Astrocyte (in vitro differentiated cells and primary cell): ENCODE measurements at places on chromosomes 16 and 17. TPM values are rescaled to one million over a fixed set of nuclear protein-coding genes. Genes with fewer than 3 reads are reported as not detected.

The SULT1A2 gene
- not detected in 2 replicates for total RNA-seq

- no peaks in the 10 kb centered on the region for H3K36me3 ChIP-seq
- peak overlapping the region; percentile 65 for H3K27ac ChIP-seq
- no peak overlapping the region for H3K4me3 ChIP-seq
- H3K27me3 ChIP-seq = no peaks in the 10 kb centered on the region
- peak; percentile 92 for DNase-seq
- peaks cover 20% of the 10 kb centered on the region for H3K4me1 ChIP-seq
These were observed 47.8 kb upstream of the HAS3 start for GRCh38 chr16:69057400-69058378.

DNA sequence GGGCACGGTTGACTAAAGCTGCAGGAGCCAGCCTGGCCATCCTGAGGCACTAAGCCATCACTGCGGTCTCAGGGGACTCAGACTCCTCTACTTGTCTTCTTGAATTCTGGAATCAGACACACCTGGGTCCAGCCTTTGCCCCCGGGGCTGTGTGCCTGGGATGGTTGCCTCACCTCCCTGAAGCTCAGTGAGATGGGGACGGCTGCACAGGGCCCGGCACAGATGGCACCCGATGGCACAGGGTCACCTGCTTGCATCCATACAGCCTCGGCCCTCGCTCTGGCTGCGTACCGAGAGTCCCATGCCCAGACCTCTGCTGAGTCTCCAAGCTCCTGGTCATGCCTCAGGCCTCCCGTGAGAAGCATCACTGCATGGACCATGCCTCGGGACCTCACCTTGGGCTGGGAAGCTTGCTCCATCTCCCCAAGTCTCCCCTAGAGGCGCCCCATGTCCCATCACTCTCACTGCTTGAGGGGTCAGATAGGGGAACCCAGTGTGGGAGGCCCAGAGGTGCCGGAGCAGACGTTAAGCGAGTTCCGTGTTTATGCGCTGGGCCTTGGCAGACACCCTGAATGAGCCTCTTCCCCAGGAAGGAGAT is 316.3 kb downstream of the SEC14L1 start:
- peaks cover 66% of the 10 kb centered on the region for H3K4me1 ChIP-seq
- H3K36me3 ChIP-seq = no peaks in the 10 kb centered on the region
- H3K27ac ChIP-seq = peak overlapping the region; percentile 88
- no peak for DNase-seq
- H3K4me3 ChIP-seq = no peak overlapping the region

GRCh38 chr16:89697161-89697615 is 4.3 kb downstream of the SPATA2L start:
- H3K27ac ChIP-seq = no peak overlapping the region
- H3K27me3 ChIP-seq = no peaks in the 10 kb centered on the region
- DNase-seq = no peak

GRCh38 chr16:48961546-48961945 is 320.1 kb downstream of the CBLN1 start:
- H3K27me3 ChIP-seq = no peaks in the 10 kb centered on the region
- no peaks in the 10 kb centered on the region for H3K36me3 ChIP-seq
- no peak overlapping the region for H3K27ac ChIP-seq

DNA sequence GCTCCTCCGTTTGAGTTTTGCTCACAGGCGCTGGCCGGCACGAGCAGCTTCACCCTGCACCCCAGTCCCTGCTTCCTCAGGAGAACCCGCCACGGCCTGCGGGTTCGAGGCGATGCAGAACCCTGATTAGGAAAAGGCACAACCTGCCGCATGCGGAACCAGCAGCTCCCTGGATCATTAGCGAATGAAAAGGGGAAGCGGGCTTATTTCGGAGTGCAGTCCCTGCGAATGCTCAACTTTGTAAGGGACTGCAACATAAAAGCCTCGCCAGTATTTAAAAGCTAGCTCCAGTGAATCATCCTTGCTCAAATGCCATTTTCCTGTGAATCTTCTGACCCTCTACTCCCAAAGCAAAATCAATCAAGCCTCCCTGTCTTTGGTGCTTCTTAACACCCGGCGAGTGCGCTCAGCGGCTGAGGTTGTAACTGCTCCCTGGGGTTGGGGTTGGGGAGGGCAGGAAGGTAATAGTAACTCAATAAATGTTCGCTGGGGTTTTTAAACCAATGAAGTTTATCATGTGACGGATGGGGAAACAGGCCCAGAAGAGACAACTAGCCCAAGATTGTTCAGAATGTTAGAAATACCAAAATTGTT is 678 bp upstream of the AKAP10 start:
- peaks cover 6% of the 10 kb centered on the region for H3K36me3 ChIP-seq
- peak overlapping the region; percentile 73 for H3K27ac ChIP-seq
- peaks cover 10% of the 10 kb centered on the region for H3K4me1 ChIP-seq
- DNase-seq = peak; percentile 8
- no peaks in the 10 kb centered on the region for H3K27me3 ChIP-seq

The SEPTIN1 gene
- 0.48 and 0.96 TPM in 2 replicates for total RNA-seq

- H3K27me3 ChIP-seq = no peaks in the 10 kb centered on the region
- no peak overlapping the region for H3K27ac ChIP-seq
- no peak for DNase-seq
- no peak overlapping the region for H3K4me3 ChIP-seq
- peaks cover under 1% of the 10 kb centered on the region for H3K36me3 ChIP-seq
These were observed 26.4 kb downstream of the LDAF1 start for GRCh38 chr16:21184834-21185233.

The CNEP1R1 gene
- total RNA-seq = 31.1 and 32.1 TPM in 2 replicates

- H3K36me3 ChIP-seq = no peaks in the 10 kb centered on the region
- no peak overlapping the region for H3K4me3 ChIP-seq
- no peak overlapping the region for H3K27ac ChIP-seq
- H3K4me1 ChIP-seq = peaks cover 4% of the 10 kb centered on the region
- peak; percentile 32 for DNase-seq
These were observed 12.5 kb upstream of the RHBDL3 start for GRCh38 chr17:32253117-32253611.

- H3K36me3 ChIP-seq = no peaks in the 10 kb centered on the region
- H3K27me3 ChIP-seq = peaks cover 3% of the 10 kb centered on the region
These were observed 11.6 kb upstream of the GRB2 start for GRCh38 chr17:75417054-75417580.

- H3K27ac ChIP-seq = no peak overlapping the region
- H3K4me1 ChIP-seq = peaks cover 6% of the 10 kb centered on the region
- DNase-seq = no peak
- H3K36me3 ChIP-seq = peaks cover 3% of the 10 kb centered on the region
- no peak overlapping the region for H3K4me3 ChIP-seq
These were observed 17.3 kb upstream of the HEXD start for GRCh38 chr17:82400830-82401229.

DNA sequence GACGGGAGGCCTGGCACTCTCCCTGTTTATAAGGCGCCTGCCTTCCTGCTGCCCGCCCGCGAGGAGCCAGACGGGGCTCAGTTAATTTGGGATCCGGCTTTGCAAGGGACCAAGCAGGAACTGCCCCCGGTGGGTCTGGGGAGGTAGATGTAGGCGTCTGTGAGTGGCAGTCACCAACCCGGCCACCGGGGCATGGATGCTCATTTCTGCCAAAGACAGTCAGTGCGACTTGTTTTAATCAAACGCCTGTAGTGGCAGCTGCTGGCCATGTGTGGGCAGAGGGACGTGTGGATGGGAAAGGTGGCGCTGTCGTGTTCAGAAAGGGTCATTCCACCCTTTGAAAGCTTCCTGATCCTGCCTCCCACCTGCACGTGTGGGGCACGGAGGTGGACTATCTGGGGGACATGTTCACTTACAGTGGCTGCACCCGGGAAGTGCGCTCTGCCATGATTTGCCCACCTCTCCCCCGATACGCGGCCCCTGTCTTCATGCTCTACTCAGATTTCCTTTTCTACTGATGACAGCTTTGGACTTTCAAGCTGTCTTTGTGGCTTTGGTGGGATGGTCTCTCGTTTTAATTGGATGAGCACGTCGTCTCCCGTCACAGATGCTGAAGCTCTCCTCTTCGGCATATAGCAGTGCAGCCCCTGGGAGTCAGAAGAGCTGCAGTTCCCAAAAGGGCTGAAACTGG is 60.3 kb upstream of the CIBAR2 start:
- no peaks in the 10 kb centered on the region for H3K27me3 ChIP-seq
- DNase-seq = no peak

- no peak overlapping the region for H3K4me3 ChIP-seq
- no peaks in the 10 kb centered on the region for H3K36me3 ChIP-seq
- H3K4me1 ChIP-seq = no peaks in the 10 kb centered on the region
- no peaks in the 10 kb centered on the region for H3K27me3 ChIP-seq
- H3K27ac ChIP-seq = no peak overlapping the region
These were observed 83.9 kb downstream of the YPEL2 start for GRCh38 chr17:59415397-59415796.

The TMEM235 gene
- total RNA-seq = not detected in 2 replicates

The CD300LD gene
- not detected in 2 replicates for total RNA-seq

The SDR42E1 gene
- not detected in 2 replicates for total RNA-seq

GRCh38 chr17:34672176-34672785 is 92.9 kb downstream of the TMEM132E start:
- no peaks in the 10 kb centered on the region for H3K27me3 ChIP-seq
- no peaks in the 10 kb centered on the region for H3K4me1 ChIP-seq
- H3K27ac ChIP-seq = no peak overlapping the region
- H3K36me3 ChIP-seq = no peaks in the 10 kb centered on the region
- H3K4me3 ChIP-seq = no peak overlapping the region

- peaks cover 6% of the 10 kb centered on the region for H3K4me1 ChIP-seq
- DNase-seq = no peak
These were observed 39.2 kb upstream of the SLC12A3 start for GRCh38 chr16:56825826-56826225.

DNA sequence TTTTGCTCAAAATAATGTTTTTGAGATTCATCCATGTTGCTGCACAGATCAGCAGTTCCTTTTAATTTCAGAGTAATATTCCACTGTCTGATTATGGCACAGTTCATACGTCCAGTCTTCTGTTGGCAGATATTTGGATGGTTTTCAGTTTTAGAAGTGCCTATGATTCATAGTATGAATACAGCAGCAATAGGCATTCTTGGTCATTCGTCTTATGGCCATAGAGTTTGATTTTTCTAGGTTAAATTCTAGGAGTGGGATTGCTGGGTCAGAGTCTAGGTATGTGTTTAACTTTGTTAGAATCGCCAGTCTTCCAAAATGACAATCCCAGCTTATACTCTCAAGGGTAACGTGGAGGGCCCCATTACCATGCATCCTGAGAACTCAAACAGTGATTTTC is 11.5 kb upstream of the IL34 start:
- DNase-seq = peak; percentile 73

The SCGB1C2 gene
- total RNA-seq = not detected in 2 replicates

DNA sequence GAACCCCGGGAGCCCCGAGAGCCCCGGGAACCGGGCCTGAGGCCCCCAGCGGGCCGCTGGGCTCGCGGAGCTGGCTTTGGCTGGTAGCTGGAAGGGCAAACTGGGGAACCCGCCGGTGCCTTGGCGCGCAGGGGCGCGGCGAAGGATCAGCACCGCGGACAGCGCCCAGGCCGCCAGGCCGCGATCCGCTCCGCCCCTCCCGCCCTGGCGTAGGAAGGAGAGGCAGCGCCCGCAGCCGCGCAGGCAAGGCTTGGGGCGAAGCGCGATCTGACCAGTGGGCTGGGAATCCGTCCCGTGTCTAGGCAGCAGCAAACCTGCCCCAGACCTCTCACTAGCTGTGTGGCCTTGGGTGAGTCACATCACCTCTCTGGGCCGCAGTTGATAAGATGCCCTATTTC is 331 bp upstream of the CCDC92B start:
- H3K4me1 ChIP-seq = no peaks in the 10 kb centered on the region
- H3K36me3 ChIP-seq = no peaks in the 10 kb centered on the region
- no peak overlapping the region for H3K27ac ChIP-seq
- H3K4me3 ChIP-seq = no peak overlapping the region

The MT1G gene
- 0.87 TPM in 1 of 2 replicates, not detected in the other for total RNA-seq

The OR4D1 gene
- total RNA-seq = not detected in 2 replicates

DNA sequence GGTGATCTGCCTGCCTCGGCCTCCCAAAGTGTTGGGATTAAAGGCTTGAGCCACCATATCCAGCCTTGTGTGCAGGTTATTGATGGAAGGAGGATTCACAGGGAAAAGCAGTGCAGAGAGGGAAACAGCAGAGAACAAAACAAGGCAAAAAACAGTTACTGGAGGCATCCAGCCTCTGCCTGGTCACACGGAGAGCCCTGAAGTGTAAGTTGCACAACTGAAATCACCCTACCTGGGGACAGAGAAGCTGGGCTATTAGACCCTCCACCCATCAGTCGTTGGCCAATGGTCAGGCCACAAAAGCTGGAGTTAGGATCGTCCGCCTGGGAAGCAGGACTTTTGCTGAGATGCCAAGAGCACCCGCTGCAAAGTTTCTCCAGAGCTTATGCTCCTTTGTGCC is 57.9 kb upstream of the BCO1 start:
- H3K4me1 ChIP-seq = peaks cover 12% of the 10 kb centered on the region
- no peaks in the 10 kb centered on the region for H3K27me3 ChIP-seq

GRCh38 chr17:77287432-77288068 is 146.8 kb downstream of the SEC14L1 start:
- H3K4me3 ChIP-seq = no peak overlapping the region
- H3K36me3 ChIP-seq = no peaks in the 10 kb centered on the region
- peaks cover 53% of the 10 kb centered on the region for H3K4me1 ChIP-seq
- DNase-seq = peak; percentile 95

- peaks cover 4% of the 10 kb centered on the region for H3K36me3 ChIP-seq
- H3K4me1 ChIP-seq = peaks cover 37% of the 10 kb centered on the region
- no peaks in the 10 kb centered on the region for H3K27me3 ChIP-seq
- DNase-seq = no peak
These were observed at the start of gene CRAMP1 for GRCh38 chr16:1612320-1613111. Gene CRAMP1, plus strand, starts transcription at chr16:1612360. Its CDS starts 2,280 bp downstream, at chr16:1614640.

The TMEM238L gene
- total RNA-seq = not detected in 2 replicates

- DNase-seq = no peak
- no peak overlapping the region for H3K4me3 ChIP-seq
- H3K27ac ChIP-seq = no peak overlapping the region
- H3K36me3 ChIP-seq = no peaks in the 10 kb centered on the region
- H3K27me3 ChIP-seq = no peaks in the 10 kb centered on the region
These were observed 68.5 kb downstream of the YPEL2 start for GRCh38 chr17:59399914-59400313.

DNA sequence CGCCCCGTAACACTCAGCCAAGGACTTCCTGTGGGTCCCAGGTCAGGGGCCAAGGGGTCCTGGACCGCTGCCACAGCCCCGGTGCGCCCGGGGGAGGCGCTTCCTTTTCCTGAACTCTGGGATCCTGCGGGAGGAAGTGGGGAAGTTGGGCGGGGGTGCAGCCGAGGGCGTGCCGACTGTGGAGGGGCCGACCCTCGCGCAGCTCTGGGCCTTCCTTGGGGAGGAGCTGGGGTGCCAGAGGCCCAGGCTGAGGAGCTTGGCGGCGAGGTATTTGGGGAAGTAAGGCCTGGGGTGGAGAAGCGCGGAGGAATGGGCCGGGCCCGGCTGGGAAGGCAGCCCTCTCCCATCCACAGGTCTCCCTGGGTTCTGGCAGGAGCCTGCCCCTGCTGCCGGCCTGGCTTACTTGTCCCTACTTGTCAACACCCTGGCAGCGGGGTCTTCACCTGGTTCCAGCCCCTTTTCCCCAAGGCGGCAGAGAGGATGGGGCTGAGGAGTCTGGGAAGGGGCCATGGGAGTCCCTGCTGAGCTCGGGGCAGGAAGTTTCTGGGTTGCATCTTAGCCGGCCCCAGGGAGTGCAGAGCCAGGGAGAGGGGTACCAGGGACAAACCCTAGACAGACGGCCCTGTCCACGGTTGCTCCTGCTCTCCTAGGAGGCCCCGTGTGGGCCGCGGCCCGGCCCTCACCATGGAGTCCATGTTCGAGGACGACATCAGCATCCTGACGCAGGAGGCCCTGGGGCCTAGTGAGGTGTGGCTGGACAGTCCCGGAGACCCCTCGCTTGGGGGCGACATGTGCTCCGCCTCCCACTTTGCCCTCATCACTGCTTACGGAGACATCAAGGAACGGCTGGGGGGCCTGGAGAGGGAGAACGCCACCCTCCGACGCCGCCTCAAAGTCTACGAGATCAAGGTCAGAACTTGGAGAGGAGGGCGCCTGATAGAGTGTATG is 1.7 kb downstream of the TBKBP1 start:
- no peak for DNase-seq
- no peaks in the 10 kb centered on the region for H3K36me3 ChIP-seq
- H3K27ac ChIP-seq = no peak overlapping the region
- peaks cover 12% of the 10 kb centered on the region for H3K4me1 ChIP-seq
- H3K4me3 ChIP-seq = peak overlapping the region; percentile 62
